AML-193 (cell line): ENCODE measurements at places on chromosomes 5 and 9.
A peak's percentile ranks its signal among the peaks of the same experiment; 100 is the strongest.

DNA sequence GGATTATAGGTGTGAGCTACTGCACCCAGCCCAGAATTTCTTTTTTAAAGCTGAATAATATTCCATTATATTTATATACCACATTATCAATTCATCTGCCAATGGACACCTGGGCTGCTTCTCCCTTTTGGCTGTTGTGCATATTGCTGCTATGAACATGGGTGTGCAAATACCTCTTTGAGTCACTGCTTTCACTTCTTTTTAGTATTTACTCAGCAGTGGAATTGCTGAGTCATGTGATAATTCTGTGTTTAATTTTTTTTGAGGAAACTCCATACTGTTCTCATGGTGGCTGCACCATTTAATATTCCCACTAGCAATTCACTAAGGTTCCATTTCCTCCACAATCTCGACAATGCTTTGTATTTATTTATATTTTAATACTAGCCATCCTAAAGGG is 36.1 kb upstream of the KIF4B start:
- no peak for DNase-seq

- no peak for DNase-seq
These were observed 32.7 kb upstream of the ARAP3 start for GRCh38 chr5:141714542-141715310.

DNA sequence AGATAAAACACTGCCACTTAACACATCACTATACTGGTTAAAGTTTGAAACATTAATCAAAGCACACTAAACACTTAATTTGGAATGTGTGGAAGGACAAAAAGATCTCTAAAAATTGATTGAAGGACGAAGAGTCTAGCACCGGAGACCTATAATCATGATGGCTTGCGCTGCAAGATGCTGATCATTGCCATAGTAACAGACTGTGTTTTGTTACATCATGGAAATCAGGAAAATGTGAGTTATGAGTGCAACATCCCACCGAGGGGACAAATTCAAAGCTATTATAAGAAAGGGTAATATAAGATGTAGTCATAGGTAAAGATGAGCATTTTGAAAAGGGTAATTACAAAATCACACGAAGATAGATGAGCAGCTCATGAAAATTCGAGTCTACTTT is 278.8 kb upstream of the CTNND2 start:
- DNase-seq, result no peak

DNA sequence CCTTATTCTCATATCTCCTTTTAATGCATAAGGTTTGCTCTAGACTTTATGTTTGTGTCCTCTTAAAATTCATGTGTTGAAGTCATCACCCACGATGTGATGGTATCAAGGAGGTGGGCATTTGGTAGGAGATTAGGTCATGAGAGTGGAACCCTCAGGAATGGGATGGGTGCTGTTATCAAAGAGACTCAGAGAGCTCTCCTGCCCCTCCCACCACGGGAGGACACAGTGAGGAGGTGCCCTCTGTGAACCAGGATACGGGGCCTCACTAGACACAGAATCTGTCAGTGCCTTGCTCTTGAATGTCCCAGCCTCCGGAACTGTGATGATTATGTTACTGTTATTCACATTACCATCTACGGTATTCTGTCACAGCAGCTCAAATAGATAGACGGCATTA is 359.0 kb downstream of the IRX1 start:
- no peak for DNase-seq

DNA sequence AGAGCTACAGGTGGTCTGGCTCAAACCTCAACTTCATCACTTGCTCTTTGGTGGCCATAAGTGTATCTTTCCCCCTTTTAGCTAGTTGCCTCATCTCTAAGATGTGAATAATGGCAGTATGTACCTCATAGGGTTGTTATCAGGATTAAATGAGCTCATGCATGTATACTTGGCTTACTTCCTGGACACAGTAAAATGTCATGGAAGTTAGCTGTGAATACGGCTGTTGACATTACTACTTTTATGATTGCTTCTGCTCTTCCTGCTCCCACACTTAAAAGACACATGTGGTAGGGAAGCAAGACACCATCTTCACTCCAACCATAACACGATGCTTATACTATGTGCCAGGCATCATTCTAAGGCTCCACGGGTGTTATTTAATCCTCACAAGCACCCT is 114.5 kb upstream of the GPR151 start:
- DNase-seq, result no peak

DNA sequence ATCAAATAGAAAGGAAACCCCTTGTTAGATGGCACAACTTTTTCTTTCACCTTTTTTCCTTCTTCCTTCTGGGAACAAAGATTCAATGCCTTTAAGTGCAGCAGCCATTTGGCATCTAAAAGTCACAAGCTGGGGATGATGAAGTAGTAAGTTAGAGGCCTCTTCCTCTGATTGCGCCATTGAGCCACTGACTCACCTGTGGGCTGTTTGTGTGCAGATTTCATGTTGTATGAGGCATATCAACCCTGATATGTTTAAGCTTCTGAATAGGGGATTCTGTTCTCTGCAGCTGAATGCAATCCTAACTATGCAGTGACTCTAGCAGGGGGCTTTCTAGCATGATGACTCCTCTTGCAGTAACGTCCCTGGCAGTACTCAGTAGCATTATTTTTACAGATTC is 599.9 kb downstream of the CSNK1G3 start:
- no peak for DNase-seq

- DNase-seq, result no peak
These were observed 7.9 kb downstream of the NRARP start for GRCh38 chr9:137294091-137294680.

DNA sequence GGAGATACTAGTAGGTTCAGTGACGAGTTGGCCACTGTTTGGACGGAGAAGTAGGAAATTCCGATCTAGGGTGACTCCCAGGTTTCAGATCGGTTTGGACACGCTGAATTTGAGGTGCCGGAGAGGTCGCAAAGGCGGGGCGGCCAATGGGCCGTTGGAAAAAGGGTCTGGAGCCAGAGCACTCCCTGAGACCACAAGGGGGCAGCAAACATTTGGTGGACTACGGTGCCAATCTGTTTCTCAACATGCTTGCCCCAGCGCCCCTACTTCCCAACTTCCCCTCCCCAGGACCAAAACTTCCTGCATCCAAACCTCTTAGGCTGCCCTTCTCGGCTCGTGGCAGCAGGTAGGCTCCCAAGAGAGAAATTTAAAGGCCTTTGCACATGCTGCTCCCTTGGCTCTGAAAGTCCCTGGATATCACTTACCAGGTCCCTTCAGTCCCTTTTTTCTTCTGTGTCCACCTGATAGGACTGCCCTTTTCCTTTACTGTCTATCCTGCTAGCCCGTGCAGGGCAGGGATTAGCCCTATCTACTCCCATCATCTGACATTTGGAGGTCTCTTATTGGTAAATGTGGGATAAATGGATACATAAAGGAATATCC is 992 bp upstream of the RPP25L start:
- DNase-seq, result peak; percentile 79

DNA sequence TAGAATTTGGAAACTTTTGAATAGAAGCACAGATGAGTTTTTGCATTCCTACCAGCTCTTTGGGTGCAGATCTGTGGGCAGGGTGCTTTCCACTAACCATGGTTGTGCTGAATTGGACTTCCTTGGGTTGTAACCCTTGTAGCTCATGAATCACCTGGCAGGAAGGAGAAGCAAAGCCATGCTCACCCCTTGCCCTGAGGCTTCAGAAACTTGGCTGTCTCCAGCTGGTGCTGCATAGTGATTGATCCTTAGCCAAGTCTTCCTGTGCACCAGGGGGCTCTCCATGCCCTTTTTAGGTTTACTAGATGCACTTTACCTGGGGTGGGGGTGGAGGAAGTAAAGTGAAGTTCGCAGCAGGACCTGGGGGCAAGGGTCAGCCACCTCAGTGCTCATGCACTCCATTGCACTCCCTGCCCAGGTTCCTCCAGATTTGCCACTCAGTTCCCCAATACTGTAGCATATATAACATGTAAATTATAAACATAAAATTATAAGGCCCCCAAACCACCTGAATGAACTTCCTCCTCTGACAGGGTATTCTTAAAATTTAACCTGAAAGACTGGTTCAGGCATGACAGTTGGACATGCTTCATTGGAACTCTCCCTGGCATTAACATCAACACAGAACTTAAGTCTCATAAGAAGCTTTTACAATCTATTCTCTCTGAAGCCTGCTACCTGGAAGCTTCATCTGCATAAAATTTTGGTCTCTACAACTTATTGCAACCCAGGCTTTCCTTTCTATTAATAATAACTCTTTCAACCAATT is 25.8 kb upstream of the IFNA14 start:
- DNase-seq, result no peak

GRCh38 chr5:53446908-53447307 is 33.5 kb upstream of the FST start:
- DNase-seq, result no peak

DNA sequence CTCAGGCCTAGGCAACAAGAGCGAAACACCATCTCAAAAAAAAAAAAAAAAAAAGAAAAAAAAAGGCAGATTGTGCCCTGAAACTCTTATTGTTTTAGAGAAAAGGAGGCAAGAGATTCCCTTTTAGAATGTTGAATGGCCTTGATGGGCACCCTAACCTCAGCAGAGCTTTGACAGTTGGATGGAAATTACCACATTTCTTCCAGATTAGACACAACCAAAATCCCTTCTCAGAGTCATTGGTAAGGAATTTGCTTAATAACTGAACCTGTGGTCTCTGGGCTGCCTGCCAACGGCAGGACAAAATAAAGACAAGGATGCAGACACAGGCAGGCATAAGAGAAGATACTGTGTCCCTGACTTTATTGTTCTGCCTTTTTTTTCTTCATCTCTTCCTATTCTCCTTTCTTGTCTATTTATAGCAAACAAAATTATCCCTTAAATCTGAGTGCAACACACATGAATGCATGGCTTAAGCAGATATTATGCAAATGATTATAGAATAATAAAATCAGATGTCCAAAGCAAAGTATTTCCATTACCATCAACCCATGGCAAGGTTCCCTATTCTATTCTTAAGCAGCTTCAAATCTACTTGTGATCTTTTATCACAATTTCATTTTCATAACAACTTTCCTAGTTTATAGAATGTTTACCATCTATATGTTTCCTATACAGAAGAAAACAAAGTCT is 37.3 kb upstream of the TRIO start:
- no peak for DNase-seq

- no peak for DNase-seq
These were observed 8.2 kb downstream of the UNC5A start for GRCh38 chr5:176818391-176819098.

- no peak for DNase-seq
These were observed 136.2 kb upstream of the HAPLN1 start for GRCh38 chr5:83856881-83857280.

DNA sequence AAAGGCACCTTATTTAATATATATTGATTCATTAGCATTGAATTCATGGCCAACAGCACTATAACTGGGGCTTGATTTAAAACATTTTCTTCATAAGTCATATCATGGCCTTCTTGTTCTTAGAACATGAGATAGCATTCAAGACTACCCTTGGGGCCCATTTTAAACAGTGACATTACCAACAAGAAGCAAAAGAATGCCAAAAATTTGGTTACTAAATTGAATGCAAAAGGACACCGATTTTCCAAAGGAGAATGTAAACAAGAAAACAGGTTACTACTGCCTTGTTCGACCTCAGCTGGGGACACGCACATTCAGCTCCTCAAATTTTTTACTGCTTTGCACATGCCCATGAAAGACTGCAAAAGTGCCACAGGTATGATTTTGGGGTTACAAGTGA is 219.4 kb upstream of the TLE4 start:
- DNase-seq, result no peak

DNA sequence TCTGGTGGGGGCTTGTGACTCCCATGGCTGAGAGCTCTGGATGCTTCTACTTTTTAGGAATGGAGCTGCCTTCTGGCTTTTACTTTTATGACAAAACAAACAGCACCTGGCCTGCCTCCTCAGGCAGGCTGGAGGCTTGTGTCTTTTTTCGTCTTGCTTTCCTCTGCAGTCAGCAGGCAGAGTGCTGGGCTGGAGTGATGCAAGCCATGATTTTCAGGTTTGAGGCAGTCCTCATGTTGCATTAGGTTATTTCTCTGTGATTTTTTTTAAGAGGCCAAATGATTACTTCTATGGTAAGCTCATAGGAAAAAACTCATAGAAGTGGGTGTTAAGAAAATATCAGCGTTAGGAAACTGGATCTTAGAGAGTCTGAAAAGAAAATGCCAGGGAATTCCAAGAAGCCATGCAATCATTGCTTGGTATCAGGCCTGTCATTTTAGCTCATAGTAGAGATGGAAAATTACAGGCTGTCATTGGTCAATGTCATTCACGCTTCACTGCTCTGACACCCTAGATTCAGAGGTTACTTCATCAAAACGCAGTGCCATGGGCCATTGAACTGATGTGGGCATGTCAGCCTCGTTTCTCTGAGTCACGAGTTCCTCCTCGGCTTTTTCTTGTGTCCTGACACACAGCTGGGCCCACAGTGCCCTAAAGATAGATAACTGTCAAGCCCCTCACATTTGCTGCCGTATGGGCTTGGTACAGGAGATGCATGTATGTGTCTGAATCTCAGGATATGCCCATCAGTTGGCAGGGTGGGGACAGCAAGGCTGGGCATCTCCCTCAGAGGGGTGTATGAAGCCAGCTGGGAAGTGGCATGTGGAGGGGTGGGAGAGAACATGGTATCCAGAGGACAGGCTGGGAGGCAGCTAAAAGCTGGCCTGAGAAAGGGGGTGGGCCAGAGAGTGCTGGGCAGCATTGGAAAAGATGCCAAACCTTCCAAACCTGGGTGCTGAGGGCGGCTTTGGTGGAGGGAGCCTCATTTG is 151.8 kb downstream of the HSPA4 start:
- no peak for DNase-seq

- DNase-seq, result no peak
These were observed 93.4 kb upstream of the CCDC112 start for GRCh38 chr5:115389799-115390382.

DNA sequence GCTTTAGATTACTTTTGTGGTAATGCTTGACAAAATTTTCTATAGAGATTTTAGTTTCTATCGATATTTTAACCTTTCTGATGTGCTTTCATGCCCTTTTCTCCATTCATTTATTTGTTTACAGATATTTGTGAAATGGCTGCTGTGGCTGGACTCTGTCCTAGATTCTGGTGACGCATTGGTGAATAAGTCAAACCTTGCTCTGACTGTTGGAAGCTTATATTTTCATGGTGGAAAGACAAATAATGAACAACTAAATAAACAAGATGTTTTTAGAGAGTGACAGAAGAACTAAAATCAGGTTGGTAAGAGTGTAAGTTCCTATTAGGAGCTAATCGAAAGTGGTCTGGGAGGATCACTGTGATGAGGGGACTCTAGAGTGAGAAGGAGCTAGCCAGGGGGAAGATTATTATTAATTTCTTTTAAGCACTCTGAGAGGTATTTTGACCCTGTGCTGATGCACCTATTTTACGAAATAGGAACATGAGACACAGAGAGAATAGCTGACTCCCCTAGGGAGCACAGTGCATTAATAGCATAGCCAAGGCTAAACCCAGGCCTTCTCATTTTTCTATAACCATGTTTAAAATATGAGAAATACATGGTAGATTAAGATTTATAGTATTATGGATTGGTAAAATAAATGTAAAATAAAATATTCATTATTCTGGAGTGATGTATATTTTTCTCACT is 411.9 kb upstream of the ARRDC3 start:
- no peak for DNase-seq

GRCh38 chr9:112890106-112891081 is at the start of gene SLC46A2:
TSS of gene SLC46A2 (minus strand) at chr9:112890876. CDS start at chr9:112890681, 195 bp downstream.
- no peak for DNase-seq

GRCh38 chr5:111892949-111893348 is 136.0 kb upstream of the NREP start:
- DNase-seq, result no peak
